Activated T-cell treated with anti-CD3 and anti-CD28 coated beads for 48 hours (primary cell): ENCODE measurements at places on chromosomes 16 and 17.

- DNase-seq = no peak
Observed at GRCh38 chr17:64277831-64278562, 14.9 kb upstream of the TEX2 start.

GRCh38 chr17:16247586-16247984, 30.6 kb downstream of the PIGL start:
- no peak for DNase-seq

- DNase-seq = no peak
Observed at GRCh38 chr17:69928611-69929010, 146.4 kb upstream of the KCNJ16 start.

- no peak for DNase-seq
Observed at GRCh38 chr17:4453812-4454591, 20.3 kb downstream of the SPNS3 start.

DNA sequence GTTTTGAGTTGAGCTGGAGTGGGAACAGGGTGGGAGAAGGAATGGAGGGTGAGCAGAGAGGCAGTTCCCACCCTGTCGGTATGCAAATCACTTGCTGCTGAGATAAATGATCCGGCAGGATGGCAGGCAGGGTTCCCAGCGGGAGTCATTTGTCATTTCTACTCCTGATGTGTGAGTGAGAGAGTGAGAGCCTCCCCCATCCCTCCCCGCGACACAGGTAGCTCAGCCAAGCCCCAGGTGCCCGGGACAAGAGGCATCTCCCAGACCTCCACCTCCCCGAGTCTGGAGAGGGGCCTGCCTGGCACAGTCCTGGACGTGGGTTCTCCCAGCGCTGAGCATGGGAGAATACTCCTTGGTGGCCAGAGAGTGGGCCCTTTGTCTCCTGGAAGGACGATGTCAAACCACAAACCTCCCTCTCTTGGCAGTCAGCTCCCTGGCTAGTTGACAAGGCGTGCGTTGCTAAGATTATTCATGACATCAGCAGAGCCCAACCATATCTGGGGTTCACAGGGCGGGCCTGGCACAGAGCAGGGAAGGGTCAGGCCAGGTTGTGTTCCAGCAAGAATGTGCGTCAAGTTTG, 33.7 kb upstream of the TNRC6C start:
- DNase-seq = no peak

DNA sequence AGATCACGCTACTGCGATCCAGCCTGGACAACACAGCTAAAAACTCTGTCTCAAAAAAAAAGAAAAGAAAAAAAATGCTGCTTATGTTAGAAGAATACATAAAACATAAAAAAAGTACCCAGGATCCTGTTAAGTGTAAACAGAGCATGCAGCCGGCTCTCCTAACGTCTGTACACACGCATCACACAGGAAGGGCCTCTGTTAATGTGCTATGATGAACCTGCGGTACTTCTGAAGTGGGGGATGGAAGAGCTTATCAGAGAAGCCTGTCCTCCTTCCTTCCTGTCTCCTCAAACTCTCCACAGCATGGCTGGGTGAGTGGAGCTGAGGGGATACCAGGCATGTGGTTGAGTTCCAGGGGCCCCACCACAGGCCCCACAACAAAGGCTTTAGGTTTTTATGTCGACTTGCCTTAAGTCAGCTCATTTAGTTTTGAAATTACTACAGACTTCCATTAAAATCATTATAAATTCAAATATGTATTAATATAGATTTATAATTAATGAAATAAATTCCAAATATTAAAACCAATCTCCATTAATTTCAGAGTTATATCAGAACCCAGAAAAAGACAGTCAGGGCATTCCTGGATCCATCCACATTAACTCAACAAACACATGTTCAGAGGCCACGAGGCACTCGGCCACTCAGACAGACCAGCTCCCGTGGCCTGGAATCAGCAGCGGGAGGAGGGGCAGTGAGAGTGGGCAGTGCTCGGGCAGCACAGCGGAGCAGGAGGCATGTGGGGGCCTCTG, 11.7 kb downstream of the CCDC57 start:
- no peak for DNase-seq

DNA sequence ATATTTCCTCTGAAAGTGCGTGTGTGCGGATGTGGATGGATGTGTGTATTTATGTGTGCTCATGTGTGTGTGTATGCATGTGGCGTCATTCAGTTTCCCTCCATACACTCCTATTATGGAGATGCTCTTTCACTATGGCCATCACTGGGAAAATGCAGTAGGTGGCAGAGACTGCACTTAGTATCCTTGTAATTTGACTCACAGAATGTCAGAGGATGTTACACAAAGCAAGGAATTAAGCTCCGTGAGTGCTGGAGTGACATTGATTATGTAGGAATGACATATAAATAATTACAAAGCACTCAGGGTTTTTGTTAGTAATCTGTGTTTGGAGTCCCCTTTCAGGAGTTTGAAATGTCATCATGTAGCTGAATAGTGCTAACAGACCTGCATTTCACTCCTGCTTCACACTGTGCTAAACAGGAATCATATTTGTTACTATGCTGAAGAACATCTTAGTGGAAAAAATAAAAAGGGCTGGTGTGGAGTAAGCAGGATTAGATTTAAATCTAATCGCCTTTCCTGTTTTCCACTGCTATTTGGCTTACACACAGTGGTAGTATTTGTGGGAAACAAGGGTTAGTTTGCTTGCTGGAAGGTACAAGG, 59.6 kb downstream of the HS3ST4 start:
- no peak for DNase-seq
